ENCODE measurements at places on chromosomes 7 and 10.

DNA sequence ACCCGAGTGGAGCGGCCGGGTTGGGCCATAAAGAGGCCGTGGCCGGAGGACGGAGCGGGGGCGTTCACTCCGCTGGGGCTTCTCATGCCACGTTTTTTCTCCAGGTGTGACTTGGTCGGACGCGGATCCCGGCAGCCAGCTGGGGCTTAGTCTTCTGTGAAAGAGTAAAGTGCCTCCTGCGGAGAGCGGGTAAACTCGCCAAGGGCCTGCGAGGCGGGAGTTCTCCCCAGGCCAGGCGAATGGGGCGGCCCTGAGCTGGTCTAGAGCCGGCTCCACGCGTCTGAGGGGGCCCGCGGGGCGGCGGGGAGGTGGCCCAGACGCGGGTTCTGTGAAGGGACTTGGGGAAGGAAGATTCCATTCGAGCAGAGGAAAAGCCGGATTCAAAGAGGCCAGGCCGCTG is 86.3 kb upstream of the VIPR2 start:
- DNase-seq, result no peak

GRCh38 chr7:100946766-100947365 is 2.5 kb upstream of the MUC3A start:
- no peak for DNase-seq

DNA sequence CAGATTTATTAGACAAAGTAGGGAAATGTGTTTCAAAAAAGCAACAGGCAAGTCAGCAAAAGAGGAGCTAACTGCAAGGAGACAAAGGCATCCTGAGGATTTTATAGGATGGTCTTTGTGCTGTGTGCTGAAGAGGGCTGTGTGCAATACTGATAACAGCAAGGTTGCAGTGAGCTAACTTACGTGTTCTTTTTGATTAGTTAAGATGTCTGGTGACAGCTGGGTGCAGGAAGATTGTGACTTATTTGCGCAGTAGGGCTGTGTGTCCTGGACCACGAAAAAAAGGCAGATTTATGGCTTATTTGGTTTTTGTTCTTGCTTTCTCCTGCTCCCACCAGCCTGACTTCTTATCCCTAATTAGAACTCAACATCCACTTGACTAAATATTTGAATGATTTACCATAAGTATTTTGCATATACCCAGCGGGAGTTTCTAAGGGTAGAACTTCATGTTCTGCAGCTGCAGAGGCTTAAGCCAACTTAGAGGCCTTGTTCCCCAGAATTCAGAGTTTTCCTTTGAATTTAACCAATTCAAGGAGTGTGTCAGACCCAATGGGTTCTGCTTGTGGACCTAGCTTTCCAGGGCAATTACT is 119.0 kb downstream of the ANKRD26 start:
- DNase-seq, result no peak

GRCh38 chr7:99083068-99083651 is 60.7 kb downstream of the SMURF1 start:
- no peak for DNase-seq

Data from sciatic nerve (tissue), 2 donors.